ENCODE measurements at places on chromosomes 16 and 17. TPM values are rescaled to one million over a fixed set of nuclear protein-coding genes. Genes with fewer than 3 reads are reported as not detected.
A peak's percentile ranks its signal among the peaks of the same experiment; 100 is the strongest.

DNA sequence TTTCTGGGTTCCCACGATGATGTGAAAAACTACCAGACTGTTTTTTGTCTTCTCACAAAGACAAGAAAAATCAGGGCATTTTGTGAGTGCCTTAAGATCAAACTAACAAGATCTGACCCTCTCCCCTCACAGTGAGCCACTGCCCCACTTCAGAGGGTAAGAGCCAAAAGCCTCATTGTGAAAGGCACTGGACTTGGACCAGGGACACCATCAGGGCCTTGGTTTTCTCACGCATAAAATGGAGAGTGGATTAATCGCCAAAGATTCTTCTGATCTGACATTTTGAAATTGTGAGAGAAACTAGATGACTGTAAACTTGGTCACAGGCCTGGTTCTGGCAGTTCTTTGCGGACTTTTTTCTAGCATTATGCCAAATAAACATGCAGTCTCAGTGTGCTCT lies 21.0 kb upstream of the ENDOV start:
- peaks cover 13% of the 10 kb centered on the region for H3K27me3 ChIP-seq
- peaks cover 38% of the 10 kb centered on the region for H3K36me3 ChIP-seq
- DNase-seq = no peak
- H3K27ac ChIP-seq = no peak overlapping the region

GRCh38 chr16:47392081-47392480 lies 68.8 kb downstream of the ITFG1 start:
- no peaks in the 10 kb centered on the region for H3K36me3 ChIP-seq
- H3K27me3 ChIP-seq = no peaks in the 10 kb centered on the region
- H3K4me3 ChIP-seq = no peak overlapping the region
- peak overlapping the region; percentile 9 for H3K27ac ChIP-seq

The SALL1 gene
- total RNA-seq = 67.0 TPM

The TBX6 gene
- total RNA-seq = 6.6 TPM

The EXOC3L1 gene
- total RNA-seq = 4.9 TPM

The ATP2C2 gene
- 4.3 TPM for total RNA-seq

DNA sequence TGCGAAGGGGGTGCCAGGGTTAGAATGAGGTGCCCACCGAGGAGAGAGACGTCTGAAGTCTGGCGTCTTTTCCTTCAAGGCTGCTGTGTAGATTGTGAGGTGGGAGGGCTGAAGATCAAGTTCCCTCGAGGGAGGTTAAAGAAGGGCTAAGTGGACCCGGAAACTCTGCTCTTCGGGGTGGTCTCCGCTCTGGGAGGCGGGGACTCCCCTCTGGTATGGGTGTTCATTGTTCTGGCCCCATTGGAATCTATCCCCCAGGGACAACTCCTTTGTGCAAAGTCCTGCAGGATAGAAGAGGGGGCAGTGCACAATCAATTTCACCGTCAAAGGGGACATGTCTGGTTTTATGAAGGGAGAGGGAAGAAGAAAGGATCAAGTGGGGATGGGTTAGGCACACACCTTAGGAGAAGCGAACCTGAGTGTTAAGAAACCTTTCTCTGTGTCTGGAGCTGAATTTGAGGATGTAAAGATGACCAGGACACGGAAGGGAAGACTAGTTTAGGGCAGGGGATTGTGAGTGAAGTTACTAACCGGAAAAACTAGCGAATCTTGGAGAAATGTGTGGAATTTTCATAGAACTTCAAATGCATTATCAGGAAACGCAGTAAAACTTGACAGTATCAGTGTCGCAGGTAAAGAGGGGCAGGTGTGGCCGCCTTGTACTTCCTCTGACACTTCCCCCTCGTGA lies 809 bp upstream of the RAB34 start:
- H3K4me1 ChIP-seq = peaks cover 50% of the 10 kb centered on the region
- peak overlapping the region; percentile 100 for H3K4me3 ChIP-seq
- DNase-seq = no peak

DNA sequence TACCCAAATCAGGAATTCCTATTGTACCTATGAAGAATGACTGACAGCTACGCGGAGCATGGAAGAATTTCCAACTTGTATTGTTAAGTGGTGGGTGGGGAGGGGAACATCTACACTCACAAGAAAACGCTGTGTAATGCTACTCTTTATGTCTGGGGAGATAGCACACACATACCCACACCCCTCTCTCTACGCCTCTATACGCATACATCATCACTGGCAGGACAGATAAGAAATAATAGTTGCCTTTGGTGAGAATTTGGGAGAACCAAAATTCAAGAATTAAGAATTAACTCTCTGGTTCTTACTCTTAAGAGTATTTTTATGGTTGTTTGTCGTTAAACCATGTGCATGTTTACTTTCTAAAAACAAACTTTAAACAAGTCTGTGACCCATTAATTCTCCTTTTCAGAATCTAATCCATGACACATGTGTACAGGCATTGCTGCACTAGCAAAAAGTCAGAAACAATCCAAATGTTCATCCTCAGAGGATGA lies 33.9 kb downstream of the CREBBP start:
- DNase-seq = no peak
- H3K4me1 ChIP-seq = peaks cover 15% of the 10 kb centered on the region
- H3K4me3 ChIP-seq = no peak overlapping the region
- H3K36me3 ChIP-seq = peaks cover 13% of the 10 kb centered on the region

DNA sequence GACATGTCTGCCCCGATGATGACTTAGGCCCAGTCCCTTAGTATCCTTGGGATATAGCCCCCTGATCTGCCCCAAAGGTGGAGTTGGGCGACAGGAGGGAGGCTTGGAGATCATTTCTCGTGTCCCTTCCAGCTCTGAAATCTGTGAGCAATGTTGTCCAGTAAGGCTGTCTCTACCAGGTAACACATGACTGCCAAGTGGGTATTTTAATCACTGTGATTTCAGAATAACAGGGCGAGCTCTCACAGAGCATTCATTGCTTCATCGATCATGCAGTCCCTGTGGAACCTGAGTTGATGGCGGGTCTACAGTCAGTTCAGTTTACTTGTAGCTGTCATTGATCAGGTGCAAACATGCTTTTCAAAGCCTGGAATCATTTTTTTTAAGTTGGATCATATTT lies 39.2 kb downstream of the KSR1 start:
- no peak overlapping the region for H3K4me3 ChIP-seq
- H3K36me3 ChIP-seq = peaks cover 14% of the 10 kb centered on the region
- H3K27ac ChIP-seq = peak overlapping the region; percentile 49
- no peaks in the 10 kb centered on the region for H3K27me3 ChIP-seq
- H3K4me1 ChIP-seq = peaks cover 76% of the 10 kb centered on the region
- no peak for DNase-seq

- H3K4me3 ChIP-seq = peak overlapping the region; percentile 66
- peak overlapping the region; percentile 57 for H3K27ac ChIP-seq
- H3K4me1 ChIP-seq = peaks cover 36% of the 10 kb centered on the region
- DNase-seq = peak; percentile 73
These were observed 3.1 kb downstream of the CACNB1 start for GRCh38 chr17:39194089-39194984.

GRCh38 chr17:57365420-57365819 lies 109.1 kb downstream of the MSI2 start:
- H3K27ac ChIP-seq = no peak overlapping the region
- H3K4me3 ChIP-seq = no peak overlapping the region
- no peaks in the 10 kb centered on the region for H3K27me3 ChIP-seq
- no peak for DNase-seq
- peaks cover 61% of the 10 kb centered on the region for H3K4me1 ChIP-seq

The TLCD3B gene
- 30.3 TPM for total RNA-seq

DNA sequence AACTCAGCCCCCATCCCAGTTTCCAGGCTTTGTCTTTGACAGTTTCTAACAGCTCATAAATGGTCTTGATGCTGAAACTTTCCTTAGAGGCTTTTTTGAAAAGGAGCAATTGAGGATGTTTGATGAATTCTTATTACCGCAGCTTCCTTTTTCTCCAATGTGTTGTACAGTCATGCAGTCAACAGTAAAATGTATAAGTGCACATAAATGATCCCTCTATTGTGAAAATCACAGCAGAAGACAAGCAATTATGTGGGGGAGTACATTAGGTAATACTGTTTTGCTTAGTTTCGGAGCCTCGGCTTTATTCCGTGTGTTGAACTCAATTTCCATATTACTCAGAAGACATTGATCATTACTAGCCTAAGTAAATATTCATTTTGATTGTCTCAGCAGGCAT lies 673.7 kb downstream of the CDH8 start:
- no peaks in the 10 kb centered on the region for H3K36me3 ChIP-seq
- DNase-seq = no peak

DNA sequence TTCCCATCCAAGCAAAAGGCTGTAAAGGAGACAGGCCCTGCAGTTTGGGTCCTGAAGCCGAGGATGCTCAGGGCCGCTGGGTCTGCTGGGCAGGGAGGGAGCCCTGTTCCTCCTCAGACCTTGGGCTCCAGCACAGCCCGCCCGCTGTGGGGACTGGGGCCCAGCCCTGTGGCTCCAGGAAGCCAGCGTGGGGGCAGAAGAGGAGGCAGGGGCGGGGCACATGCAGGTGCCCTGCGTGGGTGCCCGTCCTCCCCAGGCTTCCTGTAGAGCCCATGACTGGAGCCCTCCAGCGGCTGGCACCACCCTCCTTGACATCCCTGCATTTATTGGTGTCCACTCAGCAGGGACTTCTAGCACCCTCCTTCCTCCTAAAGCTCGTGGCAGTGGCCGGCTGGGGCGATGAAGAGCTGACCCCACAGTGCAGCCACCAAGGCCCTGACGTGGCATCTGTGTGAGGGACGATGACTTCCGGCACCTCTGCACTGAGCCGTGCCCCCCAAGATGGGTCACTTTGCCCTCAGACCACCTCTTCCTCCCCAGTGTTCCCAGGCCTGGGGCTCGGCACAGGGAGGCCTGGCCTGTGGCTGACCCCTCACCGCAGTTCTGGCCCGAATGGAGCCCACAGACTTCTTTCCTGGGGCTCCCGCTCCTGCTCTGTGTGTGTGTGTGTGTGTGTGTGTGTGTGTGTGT lies 9.9 kb downstream of the PRSS27 start:
- no peak overlapping the region for H3K27ac ChIP-seq
- H3K27me3 ChIP-seq = no peaks in the 10 kb centered on the region
- no peak overlapping the region for H3K4me3 ChIP-seq
- DNase-seq = no peak

DNA sequence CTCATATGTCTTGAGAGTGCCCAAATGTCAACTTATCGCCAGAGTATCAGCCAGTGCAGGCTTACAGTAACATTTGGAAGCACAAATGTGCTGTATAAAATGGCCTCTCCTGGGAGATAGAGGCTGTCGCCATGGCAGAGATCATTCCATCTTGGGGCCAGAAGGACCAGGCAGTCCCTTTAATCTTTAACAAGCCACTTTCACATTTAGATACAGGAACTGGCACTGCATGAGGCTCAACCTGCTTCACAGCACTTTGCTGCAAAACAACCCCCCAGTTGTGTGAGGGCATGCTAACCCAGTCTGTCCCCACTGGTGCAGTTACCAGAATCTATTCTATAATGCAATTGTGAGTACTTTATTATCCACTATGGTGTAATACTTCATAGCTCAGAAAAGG lies 4.7 kb upstream of the RFFL start:
- DNase-seq = no peak
- no peaks in the 10 kb centered on the region for H3K36me3 ChIP-seq
- H3K4me1 ChIP-seq = peaks cover 37% of the 10 kb centered on the region
- no peaks in the 10 kb centered on the region for H3K27me3 ChIP-seq

DNA sequence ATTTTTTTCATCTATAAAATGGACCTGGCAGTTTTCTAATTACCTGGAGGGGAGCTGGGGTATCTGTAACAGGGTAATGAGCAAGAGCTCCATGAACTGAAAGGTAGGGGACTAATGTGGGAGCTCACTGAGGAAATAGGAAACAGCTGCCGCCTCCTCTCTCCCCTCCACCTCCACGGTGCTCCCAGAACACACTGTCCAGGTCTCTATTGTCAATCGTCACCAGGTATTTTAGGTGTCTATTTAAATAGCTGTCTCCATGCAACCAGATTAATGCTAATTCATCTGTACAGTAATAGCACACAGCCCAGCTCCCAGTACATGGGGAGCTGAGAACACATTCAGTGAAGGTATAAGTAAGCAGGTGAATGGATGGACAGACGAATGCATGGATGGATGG lies 233.3 kb downstream of the GRIN2A start:
- H3K27me3 ChIP-seq = peaks cover 36% of the 10 kb centered on the region
- no peak for DNase-seq
- H3K27ac ChIP-seq = no peak overlapping the region
- H3K4me3 ChIP-seq = no peak overlapping the region
- no peaks in the 10 kb centered on the region for H3K36me3 ChIP-seq

The TMEM11 gene
- 37.0 TPM for total RNA-seq

DNA sequence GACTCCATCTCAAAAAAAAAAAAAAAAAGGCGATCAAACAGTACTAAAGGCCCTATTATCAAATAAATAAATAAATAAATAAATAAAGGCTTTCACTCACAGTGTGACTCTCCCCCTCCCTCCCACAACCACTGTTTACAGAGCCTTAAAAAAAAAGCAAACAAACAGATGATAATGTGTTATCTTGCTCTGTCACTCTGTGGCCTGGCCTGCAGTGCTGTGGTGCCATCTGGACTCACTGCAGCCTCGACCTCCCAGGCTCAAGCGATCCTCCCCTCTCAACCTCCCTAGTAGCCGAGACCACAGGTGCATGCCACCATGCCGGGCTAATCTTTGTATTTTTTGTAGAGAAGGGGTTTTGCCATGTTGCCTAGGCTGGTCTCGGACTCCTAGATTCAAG lies 8.1 kb upstream of the NAGLU start:
- peaks cover 4% of the 10 kb centered on the region for H3K4me1 ChIP-seq
- peaks cover 3% of the 10 kb centered on the region for H3K36me3 ChIP-seq
- no peak for DNase-seq
- peaks cover 24% of the 10 kb centered on the region for H3K27me3 ChIP-seq

DNA sequence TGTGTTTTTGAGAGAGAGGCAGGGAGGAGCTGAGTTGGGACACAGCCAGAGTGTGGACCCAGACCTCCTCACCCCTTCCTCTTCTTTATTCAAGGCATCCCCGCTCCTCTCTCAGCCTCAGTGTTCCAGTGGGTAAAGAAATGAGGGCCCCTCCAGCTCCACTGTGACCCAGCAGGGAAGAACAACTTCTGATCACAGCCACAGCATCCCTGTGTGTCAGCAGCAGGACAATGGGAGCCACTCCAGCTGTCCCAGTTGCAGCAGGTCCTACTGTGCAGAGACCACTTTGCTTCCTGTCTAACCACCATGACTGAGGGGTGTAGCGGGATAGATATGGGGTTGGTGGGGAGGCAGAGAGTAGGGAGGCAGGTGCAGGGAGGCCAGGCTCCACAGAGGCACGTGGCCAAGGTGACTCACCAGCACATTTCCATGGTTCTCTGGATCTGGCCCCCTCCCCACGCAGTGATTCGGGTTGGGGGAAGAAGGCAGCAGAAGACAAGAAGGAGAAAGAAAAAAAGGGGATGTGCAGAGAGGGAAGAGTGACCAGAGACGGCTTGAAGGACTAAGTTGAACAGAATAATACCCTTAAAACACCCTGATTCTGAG lies 24.5 kb downstream of the PIK3R5 start:
- peaks cover 24% of the 10 kb centered on the region for H3K4me1 ChIP-seq
- DNase-seq = no peak
- no peak overlapping the region for H3K4me3 ChIP-seq
- no peaks in the 10 kb centered on the region for H3K27me3 ChIP-seq
- H3K27ac ChIP-seq = no peak overlapping the region
- H3K36me3 ChIP-seq = peaks cover 9% of the 10 kb centered on the region
